ENCODE measurements at places on chromosomes 12 and 14.
A peak's percentile ranks its signal among the peaks of the same experiment; 100 is the strongest.

DNA sequence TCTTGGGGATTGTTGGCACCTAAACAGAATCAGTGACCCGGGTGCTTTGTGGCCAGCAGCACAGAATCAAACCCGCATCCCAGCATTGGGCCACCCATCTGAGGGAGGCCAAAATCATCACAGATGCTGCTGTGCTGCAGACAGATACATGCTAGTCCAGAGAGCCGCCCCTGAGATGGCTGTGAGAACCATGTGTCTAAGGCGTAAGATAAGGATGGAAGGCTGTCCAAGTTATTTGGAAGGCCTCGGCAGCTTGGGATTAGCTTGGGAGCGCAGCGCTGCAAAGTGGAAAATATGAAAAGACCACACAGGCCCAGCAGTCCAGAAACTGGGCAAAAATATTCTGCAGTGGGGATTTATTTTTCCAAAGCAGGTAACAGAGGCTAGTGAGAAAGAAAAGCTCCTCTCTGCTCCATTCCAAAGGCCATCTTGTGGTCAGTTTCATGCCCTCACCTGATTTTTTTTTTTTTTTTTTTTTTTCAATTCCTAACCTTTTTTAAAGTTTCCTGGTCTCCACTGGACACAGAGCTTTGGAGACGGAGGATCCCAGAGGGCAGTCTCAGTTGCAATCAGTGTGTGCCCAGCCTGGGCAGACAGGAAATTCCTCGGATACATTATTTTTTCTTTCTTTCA lies 178.9 kb upstream of the BCL2L14 start:
- DNase-seq, result no peak

GRCh38 chr12:52296572-52297215 lies 5.4 kb upstream of the KRT81 start:
- no peak for DNase-seq

DNA sequence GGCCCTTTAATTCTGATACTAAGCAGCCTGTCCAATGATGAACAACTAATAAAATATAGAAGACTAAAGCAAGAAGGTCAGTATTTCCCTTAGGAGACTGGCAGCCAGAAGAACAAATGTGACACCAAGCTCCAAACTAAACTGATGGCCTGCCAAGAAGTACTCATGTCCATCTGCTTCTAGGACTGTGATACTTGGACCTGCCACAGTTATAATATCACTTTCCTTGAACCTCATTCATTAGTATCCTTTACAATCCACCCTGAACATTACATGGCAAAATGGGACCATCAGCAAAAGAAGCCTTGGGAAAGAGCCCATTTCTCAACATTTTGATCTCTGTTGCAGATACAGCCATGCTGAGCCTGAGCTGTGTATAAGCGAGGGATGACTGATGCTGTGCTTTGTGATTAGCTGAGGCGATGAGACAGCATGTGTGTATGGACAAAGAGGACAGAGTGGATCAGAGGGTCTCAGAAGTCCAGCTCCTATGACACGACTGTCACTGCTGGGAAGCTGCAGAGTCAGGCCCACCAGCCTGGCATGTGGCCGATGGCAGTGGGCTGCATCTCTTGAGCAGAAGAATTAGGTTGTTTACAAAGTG lies 73.9 kb downstream of the TGFB3 start:
- DNase-seq, result no peak

DNA sequence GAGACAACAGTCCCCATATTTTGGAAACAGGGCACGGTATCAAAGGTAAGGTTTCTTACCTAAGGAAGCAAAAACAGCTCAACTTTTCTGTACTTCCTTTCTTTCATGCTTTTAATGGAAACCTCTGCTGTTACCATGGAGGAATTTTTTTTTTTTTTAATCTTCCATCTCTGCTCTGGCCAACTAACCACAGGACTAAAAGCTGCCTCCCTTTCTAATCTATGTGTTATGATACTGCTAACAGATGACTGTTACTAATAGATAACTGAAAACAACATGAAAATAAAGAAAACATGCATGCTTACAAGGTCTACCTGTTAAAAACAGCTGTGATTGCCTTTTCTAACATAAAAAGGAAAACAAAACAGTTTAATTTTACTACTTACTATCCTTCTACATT lies 168.4 kb downstream of the SOX5 start:
- no peak for DNase-seq

GRCh38 chr12:66744956-66745383 lies 66.1 kb upstream of the GRIP1 start:
- DNase-seq, result no peak

DNA sequence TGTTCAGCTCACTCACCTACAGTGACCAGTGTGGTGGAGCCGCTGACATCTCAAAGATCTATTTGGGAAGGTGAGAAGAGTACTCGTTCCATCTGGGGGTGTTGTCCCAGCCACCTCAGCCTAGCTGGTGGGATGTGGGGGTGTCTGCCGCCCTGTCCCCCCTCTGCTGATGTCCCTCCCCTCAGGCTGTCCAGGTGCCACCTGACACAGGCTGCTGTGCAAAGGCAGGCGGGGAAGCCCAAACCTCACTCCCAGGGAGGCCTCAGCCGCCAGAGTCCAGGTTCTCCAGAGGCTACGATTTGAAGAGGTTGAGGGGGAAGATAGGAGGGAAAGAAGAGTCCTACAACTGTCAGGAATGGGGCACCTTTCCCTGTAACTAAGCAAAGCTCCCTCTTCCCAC lies 51.3 kb upstream of the FKBP4 start:
- no peak for DNase-seq

DNA sequence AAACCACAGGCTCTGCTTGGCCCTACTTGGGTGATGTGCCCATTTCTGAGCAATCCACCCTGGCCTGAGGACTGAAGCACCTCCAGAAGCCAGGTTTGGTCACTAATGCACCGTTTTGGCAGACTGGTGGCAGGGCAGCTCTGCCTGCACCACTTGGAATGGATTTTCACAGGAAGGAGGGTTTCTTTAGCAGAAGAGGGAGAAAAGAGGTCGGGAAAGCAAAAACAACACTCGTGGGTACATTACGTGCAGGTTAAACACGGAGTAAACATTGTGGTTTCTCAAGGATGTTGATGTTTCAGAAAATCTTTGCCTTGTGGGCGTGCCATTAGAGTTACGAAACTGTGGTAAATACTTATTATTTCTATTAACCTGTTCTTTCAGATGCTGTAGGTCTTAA lies 70.8 kb downstream of the KCNA5 start:
- no peak for DNase-seq

- DNase-seq, result peak; percentile 25
These were observed 313.2 kb upstream of the DIO3 start for GRCh38 chr14:101247842-101248725.

DNA sequence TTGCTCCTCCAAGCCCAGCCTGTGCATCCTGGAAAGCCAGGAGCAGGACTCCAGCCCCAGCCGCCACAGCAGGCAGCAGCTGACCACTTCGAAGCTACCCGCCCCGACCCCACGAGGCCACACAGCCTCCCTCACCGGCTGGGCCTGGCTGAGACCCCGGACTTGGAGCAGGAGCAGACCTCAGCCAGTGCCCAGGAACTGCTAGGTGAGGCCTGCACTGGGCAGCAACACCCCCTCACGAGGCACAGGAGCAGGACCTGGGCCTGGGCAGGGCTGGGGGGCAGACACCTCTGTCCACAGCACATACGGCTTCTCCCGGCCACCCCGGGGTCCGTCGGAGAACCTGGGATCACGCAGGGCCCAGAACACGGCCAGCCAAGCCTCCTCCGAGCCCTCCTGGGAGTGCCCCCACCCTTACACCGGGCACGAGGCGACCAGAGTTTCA lies 137.4 kb upstream of the C14orf180 start:
- no peak for DNase-seq

GRCh38 chr12:2884810-2885209 lies 5.9 kb upstream of the TULP3 start:
- no peak for DNase-seq

GRCh38 chr12:78210894-78211302 lies 380.2 kb downstream of the NAV3 start:
- no peak for DNase-seq

- no peak for DNase-seq
These were observed 3.7 kb upstream of the TM9SF1 start for GRCh38 chr14:24198814-24199524.

DNA sequence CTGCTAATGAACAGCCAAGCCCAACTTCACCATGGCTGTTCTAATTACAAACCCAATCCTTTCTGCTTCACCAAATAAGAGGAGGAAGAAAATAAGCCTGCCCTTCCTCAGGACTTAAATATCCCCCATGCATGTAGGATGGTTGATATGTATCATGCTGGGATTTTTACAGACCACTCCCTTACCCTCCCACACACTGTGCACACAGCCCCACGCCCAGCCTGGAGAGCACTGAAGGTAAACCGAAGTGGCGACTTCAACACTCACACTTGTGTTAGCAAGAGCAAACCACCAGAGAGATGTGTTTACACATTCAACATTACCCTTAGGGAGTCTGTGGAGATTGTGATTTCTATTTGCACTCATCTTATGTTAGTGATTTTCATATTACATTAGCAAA lies 241.2 kb downstream of the EGLN3 start:
- DNase-seq, result no peak

DNA sequence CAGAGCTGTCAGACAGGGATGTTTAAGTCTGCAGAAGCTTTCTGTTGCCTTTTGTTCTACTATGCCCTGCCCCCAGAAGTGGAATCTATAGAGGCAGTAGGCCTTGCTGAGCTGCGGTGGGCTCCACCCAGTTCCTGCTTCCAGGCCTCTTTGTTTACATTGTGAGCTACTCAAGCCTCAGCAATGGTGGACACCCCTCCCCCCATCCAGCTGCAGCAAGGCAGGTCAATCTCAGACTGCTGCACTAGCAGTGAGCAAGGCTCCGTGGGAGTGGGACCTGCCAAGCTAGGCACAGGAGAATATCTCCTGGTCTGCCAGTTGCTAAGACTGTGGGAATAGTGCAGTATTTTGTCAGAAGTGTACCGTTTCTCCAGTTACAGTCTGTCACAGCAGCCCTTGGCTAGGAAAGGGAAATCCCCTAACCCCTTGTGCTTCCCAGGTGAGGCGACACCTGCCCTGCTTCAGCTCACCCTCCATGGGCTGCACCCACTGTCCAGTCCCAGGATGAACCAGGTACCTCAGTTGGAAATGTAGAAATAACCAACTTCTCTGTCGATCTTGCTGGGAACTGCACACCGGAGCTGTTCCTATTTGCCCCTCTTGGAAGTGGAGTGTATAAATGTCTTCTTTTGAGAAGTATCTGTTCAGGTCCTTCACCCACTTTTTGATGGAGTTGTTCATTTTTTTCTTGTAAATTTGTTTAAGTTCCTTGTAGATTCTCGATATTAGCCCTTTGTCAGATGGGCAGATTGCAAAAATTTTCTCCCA lies 213.5 kb upstream of the SLC38A2 start:
- no peak for DNase-seq

- DNase-seq, result no peak
These were observed 507 bp downstream of the AHSA1 start for GRCh38 chr14:77458249-77458950.

DNA sequence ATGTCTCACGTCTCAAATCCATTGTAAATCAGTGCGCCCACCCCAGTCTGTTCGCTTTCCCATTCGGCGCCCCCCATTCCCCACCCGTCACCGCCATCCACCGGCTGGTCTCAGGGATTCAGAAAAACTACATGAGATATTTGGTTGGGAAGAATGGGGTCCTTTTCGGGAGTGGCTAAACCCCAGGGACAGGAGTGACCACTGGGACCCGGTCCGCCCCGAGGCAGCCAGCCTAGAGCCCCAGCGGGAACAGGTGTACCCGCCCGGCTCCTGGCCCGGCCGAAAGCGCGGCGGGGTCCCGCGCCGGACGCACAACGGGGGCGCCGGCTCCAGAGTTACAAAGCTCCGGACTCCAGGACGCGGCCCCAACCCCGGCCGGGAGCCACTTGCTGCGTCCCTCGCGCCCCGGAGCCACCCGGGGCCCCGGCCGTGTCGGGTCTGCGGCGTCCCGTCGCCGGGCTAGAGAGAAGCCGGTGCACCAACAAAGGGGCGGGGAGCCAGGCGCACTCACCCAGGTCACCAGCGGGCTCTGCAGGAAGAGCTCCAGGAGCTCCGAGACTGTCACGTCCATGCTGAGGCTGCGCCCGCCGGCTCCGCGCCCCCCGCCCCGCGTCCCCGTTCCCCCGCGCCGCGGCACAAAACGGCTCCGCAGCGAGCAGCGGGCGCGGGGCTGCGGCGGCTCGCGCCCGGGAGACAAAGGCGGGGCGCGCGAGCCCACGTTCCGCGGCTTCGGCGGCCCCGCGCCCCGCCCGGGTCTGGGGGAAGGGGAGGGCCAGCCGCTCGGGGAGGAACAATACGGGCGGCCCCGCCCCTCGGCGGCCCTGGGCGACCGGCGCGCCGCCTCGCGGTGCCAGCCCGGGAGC lies at the start of gene CCDC88C:
CCDC88C (minus strand) TSS at position 701 of the 863 bp plus-strand sequence; CDS start at position 571, 130 bp downstream.
- DNase-seq, result peak; percentile 73

- no peak for DNase-seq
These were observed 175.9 kb downstream of the PELI2 start for GRCh38 chr14:56294128-56294527.

GRCh38 chr12:102484428-102484958 lies 4.1 kb upstream of the IGF1 start:
- DNase-seq, result peak; percentile 6

DNA sequence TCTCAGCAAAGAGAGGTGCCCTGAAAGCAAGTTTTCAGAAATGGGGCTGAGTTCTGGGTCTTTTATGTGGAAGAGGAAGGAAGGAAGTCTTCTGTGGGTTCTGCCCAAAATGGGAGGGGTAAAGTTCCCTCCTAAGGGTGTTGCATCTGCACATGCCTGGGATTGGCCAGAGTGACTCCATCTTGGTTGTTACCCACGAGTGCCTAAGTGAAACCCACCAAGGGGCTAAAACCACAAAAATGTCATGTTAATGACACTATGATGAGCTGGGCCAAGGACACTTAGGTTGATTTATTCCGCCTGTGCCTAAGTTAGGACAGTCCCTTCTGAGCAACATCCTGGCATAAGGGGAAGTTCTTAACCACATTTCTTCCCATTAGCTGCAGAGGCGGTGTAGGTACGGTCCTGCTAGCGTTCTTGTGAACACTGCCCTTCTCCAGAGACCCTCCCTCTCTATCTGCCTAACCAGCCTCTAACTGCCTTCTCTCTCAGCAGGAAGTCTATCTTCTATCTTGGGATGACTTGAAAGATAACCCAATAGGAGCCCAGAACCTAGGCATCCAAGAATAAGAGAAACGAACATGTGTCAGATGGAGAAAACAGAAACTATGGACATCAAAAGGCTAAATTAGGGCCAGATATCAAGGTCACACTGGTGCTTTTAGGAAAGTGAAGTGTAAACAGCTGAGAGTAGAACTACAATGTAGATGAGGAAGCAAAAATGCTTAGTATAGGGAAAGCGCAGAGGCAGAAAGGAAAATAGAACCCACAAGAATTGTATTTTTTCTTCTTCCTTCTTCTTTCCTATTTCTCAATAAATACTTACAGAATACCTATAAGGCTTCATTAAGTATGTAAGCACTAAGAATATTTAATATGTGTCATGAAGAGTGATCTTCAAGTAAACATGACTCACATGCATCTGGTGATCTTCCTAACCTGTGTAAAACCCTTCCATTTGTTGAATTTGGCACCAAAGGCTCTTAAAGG lies 104.2 kb upstream of the AMN1 start:
- no peak for DNase-seq

GRCh38 chr14:36771028-36771640 lies 109.5 kb downstream of the PAX9 start:
- no peak for DNase-seq

GRCh38 chr14:97387252-97387874 lies 590.2 kb downstream of the VRK1 start:
- no peak for DNase-seq
